GF-D8 (cell line): ENCODE measurements at places on chromosomes 5 and 9.

- DNase-seq, result no peak
Measured at GRCh38 chr9:129137292-129138143, 26.3 kb downstream of the PTPA start.

DNA sequence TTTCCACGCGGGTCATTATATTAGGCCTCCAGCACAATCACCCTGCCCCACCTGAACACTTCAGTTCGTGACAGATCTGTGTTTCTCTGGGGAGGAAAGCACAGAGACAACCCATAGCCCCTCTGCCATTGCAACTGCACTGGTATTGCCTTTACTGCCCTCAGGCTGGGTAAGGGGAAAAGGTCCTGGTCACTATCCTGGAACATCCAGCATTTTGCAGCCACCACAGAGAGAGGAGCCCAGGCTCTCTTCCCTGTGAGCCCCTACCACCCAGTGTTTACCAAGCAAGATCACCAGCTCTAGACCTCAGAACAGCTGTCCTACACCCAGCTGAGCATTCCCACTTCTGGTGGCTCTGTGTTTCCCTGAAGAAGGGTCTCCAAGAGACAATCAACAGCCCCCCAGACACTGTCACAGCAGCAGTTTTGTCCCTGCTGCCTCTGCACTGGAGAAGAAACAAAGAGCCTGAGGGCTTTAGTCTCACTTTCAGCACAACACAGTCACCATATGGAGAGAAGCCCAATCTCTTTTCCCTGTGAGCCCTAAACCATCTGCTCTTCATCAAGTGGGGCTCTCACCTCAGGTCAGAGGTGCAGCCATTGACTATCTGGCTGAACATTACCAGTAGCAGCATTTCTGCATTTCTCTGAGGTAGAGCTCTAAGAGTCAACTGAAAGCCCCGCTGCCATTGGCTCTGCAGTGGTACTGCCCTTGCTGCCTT lies 655.2 kb upstream of the FAM174A start:
- no peak for DNase-seq

- no peak for DNase-seq
Measured at GRCh38 chr9:122005597-122005996, 87.5 kb downstream of the TTLL11 start.

DNA sequence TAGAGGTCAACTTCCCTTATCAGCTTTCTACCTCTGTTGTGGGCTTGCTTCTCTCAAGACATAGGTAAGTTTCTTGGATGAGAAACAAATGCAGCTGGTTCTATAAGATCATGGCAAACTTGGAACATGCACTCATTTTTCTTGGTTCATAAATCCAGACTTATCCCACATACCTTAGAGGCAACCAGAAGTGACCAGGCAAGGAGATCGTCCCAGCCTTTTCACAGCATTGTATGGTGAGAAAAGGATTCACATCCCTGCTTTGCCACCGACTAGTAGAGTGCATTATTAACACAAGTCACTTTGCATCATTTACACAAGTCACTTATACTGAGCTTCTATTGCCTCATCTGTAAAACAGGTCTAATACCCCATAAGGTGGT lies 35.4 kb downstream of the LHFPL2 start:
- DNase-seq, result no peak

GRCh38 chr5:165837286-165837685 lies 2331.9 kb downstream of the MAT2B start:
- no peak for DNase-seq

DNA sequence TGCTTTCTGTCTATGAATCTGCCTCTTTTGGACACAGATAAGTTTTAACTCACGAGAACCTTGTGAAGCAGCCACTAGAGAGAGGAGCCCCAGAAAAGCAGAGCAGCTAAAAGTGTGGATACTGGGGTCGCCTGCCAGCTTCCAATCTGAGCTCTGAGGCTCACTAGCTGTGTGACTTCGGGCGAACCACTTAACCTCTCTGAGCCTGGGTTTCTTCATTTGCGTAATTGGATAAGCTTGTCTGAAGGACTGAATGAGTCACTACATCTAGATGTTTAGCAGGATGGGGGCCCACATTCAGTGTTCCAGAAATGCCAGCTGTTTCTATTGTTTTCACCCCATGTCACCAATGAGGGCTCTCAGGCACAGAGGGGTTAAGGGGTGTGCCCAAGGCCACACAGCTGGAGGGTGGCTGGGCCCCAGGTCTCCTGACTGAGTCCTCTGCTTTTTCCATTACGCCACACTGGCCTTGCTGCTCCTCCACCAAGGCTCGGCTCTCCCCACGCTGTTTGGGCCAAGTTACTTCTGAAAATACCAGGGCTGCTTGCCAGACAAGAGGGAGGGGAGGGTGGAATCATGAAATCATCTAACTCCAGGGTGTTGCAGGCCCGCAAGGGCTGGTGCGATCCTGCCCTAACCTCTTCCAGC lies 36.2 kb downstream of the SH3PXD2B start:
- DNase-seq, result no peak

GRCh38 chr5:74372502-74373064 lies 267.9 kb downstream of the ENC1 start:
- no peak for DNase-seq

- no peak for DNase-seq
Measured at GRCh38 chr9:125235804-125236519, 5.2 kb downstream of the HSPA5 start.

GRCh38 chr9:110309681-110310080 lies 28.0 kb downstream of the TXNDC8 start:
- DNase-seq, result no peak

DNA sequence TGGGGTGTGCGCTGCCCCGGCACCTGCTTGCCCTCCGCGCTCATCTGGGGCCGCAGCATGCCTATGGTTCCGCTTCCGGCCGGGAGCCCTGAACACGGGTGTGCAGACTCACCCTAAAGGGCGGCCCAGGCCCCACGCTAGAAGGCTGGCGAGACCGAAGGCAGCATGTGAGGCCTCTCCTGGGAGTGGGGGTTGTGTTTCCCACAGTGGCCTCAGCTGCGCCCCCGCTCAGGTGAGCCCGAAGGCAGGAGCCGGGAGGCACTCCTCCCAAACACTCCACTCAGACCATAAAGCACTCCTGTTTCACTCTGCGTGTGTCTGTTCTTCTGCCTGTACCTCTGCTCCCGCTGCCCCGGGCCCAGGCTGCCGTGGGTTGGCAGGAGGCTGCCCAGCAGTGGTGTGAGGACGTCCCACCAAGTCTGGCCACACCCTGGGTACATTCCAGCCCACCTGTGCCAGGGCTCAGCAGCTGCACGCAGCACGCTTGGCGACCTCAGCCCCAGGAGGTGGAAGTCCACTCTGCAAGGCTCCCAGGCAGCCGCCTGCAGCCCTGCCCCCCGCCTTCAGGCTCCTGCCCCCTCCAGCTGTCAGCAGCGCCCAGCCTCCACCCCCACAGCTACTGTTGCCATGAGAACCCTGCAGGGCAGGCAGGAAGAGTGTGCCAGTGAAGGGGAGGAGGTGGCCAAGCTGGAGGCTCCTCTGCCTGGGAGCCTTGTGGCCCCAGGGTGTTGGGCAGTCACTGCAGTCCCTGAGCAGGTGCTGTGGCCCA lies 1.2 kb upstream of the AJM1 start:
- DNase-seq, result no peak
